ENCODE measurements at places on chromosomes 1 and 21.

- ATAC-seq = peak; percentile 53
These were observed 17.3 kb downstream of the SLAMF1 start for GRCh38 chr1:160629286-160630210.

DNA sequence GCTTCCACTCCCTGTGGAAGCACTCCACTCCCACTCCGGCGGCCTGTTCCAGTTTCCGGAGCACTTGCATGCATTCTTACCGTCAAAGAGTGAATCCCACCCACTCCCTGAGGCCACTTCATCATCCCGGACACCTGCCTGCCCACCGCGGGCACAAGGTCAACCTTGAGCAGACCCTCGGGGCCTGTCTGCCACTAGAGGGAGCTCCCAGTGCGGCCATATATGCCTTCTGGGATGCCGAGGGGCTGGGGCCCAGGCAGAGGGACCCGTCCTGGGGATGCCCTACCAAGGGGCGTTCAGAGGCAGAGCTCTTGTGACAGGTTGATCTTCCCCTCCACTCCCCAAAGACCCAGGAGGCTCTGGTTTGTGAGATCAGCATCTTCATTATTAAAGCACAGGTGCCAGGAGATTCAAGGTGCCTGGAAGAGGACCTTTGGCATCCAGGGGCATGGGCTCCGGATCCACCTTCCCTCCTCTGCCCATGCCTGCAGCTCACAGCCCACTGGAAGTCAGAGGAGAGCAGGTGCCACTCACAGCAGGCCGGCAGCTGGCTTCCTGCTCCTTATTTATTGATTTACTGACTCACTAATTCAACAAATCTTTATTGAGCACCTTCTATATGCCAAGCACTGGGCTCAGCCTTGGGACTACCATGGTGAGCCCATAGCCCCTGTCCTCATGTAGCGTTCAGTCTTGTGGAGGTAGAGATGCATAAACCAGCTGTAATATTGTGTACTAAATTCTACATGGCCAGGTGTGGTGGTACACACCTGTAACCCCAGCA, 47.3 kb downstream of the UBIAD1 start:
- peak; percentile 43 for ATAC-seq

DNA sequence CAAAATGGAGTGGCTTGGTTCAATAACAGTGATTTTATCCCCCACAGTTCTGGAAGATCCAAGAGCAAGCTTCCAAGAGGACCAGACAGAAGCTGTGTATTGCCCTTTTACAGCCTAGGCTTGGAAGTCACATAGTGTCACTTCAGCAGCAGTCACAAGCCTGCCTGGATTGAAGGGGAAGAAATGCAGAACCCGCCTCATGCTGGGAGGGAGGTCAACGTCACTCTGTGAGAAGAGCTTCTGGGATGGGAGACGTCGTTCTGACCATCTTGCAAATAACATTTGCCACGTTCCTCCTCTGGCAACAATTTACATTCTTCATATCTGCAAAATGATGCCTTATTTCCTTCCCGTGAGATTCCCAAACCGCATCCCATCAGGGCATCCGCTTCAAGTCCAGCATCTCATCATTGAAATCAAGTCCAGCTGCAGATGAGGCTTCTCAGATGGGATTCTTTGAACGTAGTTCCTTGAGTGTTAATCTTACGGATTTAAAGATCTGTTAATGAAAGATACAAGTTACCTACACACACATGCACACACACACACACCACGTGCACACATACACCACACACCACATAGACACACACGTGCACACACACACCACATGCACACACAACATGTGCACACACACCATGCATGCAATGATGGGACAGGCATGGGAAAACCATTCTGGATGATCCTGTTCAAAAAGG, 23.9 kb upstream of the KIF1B start:
- ATAC-seq = no peak

DNA sequence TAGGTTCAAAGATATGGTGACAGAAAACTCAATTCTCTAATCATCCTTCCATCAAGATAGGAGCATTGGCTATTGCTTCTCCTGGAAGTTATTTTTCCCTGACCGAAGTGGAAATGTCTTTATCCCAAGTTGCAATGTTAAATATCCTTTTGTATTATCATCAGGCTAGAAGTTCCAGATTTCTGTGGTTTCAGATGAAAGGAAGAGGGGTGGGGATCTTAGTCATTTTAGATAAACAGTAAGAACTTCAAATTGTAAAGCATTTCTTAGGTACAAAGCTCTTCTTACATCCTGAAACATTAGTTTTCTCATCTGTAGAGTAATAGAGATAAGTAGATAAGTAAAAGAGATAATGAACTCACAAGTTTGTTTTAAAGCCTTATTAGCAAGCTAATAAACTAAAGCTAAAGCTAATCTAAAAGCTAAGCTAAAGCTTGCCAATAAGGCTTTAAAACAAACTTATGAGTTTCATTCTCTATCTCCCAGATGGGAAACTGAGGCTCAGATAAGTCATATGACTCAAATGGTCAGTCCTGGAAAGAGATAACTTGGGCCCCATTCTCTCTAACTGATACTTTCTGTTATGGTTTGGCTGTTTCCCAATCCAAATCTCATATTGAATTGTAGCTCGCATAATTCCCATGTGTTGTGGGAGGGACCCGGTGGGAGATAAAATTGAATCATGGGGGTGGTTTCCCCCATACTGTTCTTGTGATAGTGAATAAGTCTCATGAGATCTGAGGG, 99.2 kb upstream of the KCNK2 start:
- no peak for ATAC-seq

GRCh38 chr1:218900615-218901014, 273.1 kb upstream of the LYPLAL1 start:
- ATAC-seq = no peak
